Right kidney (tissue), 9 donors: ENCODE measurements at places on chromosomes 5 and 9.

- DNase-seq, result peak; percentile 56
Measured at GRCh38 chr5:177984584-177985206, 11.3 kb downstream of the PROP1 start.

GRCh38 chr5:165187815-165188214 lies 1682.4 kb downstream of the MAT2B start:
- DNase-seq, result no peak

- peak; percentile 6 for DNase-seq
Measured at GRCh38 chr9:104386425-104387069, 117.5 kb upstream of the OR13F1 start.

- DNase-seq, result no peak
Measured at GRCh38 chr5:77282337-77283027, 72.0 kb downstream of the PDE8B start.

GRCh38 chr9:119298076-119298853 lies 71.0 kb downstream of the BRINP1 start:
- no peak for DNase-seq

- DNase-seq, result no peak
Measured at GRCh38 chr5:177509991-177510566, 453 bp upstream of the DOK3 start.

DNA sequence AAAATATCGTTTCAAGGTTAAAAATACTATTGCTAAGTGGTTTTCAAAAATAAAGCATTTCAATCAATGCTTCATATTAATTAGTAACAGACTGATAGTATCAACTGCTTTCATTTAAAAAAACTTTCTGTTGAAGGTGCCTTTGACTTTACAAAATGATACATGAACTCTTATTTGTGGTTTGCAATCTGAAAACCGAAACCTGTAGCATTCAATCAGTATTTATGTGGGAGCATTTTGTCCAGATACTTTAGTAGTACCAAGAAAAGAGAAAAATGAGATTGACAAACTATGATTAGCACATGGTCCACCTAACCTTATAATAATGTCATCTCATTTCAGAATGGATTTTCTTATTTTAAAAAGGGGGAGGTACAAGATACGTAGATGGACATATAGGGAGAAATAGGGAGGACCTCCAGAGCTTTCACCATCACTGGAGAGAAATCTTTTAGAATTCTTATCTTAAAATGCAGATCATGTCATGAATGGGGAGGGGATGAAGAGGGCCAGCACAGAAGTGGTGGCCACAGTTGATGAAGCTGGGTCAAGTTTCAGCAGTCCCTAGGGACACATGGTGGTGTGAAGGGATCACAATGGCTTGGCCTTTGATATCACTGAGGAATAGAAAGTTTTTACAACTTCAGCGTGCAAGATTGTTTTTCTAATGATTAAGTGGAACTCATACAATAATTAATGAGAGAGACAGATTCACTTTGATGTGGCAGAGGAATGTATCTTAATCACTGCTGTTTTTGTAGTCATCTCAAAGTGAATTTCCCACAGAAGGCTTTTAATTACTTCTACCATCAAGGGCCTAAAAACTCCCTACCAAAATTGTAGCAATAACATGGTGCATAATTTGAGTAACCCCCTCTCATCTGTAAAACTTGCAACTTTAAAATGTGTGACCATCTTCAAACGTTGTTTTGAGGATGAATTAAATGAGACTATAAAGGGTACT lies 322.3 kb upstream of the EDIL3 start:
- no peak for DNase-seq

DNA sequence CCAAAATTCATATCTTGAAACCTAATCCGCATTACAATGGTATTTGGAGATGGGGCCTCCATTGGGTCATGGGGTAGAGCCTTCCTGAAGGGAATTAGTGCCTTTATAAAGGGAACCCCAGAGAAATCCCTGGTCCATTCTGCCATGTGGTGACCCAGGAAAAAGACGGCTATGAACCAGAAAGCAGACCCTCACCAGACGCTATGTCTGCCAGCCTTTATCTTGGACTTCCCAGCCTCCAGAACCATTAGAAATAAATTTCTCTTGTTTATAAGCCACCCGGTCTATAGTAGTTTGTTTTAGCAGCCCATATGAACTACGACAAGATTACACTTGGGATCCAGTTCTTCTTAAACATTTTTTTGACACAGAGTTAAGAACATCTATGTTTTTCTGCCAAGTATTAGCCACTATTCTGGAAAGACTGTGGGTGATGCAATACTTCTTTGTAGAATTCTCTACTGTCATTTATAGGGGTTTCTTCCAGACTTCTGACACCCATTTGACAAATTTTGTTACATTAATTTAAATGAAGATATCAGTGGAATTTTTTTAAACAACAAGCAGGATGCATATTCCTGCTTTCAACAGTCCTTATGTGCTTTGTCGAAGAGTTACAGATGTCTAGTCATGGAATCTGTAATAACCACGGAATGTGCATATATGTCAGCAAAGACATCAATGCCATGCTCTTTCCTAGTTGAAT lies 572.4 kb downstream of the NR2F1-AS1 start:
- no peak for DNase-seq

- no peak for DNase-seq
Measured at GRCh38 chr5:41587668-41588067, 77.3 kb upstream of the PLCXD3 start.

- no peak for DNase-seq
Measured at GRCh38 chr5:169764018-169764378, 126.9 kb downstream of the DOCK2 start.

- no peak for DNase-seq
Measured at GRCh38 chr5:1490376-1490775, 33.4 kb downstream of the LPCAT1 start.

DNA sequence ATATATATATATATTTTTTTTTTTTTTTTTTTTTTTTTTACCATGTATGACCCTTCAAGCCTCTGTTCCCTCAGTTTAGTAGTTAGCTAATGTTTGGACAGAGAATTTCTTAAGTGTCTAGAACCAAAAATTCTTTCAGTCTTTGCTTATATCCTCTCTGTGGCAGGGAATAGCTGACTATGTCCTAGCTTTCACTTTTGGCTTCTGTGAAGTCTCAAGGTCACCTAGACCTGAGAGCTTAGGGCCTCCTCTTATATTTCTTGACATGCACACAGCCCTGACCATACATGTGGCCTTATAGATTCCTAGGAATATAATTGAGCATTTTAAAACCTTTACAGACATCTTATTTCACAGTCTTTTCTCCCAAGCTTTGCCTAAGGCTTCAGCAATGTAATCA lies 930.8 kb upstream of the CDH9 start:
- DNase-seq, result no peak

DNA sequence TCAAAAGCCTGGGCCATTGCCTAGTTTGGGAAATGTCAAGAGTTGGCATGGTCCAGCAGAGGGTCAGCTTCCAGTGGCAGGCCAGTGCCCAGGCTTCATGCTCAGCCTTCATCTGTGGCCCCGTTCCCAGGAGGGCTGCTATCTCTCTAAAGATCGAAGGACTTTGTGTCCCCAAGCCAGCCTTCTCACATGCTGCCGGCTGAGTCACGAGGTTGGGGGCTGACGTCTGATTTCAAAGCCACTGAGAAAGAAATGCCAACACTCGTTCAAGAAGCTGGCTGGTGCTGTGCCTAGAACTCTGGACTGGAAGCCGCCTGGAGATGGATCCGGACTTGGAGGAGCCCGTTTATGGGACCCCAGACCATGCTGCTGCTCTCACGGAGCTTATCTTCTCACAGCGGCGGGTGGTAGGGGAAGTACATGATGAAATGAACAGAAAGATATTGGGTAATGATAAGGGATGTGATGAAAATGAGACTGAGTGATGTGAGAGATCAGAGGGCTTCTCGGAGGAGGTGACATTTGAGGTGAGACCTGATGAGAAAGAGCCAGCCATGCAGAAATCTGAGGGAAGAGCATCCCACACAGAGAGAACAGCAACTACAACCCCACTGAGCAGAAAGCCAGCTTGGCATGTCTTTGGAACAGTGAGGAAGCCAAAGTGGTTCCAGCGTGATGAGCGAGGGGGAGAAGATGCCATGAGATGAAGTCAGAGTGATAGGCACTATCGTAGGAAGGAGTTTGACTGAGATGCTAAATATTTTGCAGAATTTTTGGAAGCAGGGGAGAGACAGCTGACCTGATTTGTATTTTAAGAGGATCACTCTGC lies 54.9 kb upstream of the BOD1 start:
- peak; percentile 19 for DNase-seq

DNA sequence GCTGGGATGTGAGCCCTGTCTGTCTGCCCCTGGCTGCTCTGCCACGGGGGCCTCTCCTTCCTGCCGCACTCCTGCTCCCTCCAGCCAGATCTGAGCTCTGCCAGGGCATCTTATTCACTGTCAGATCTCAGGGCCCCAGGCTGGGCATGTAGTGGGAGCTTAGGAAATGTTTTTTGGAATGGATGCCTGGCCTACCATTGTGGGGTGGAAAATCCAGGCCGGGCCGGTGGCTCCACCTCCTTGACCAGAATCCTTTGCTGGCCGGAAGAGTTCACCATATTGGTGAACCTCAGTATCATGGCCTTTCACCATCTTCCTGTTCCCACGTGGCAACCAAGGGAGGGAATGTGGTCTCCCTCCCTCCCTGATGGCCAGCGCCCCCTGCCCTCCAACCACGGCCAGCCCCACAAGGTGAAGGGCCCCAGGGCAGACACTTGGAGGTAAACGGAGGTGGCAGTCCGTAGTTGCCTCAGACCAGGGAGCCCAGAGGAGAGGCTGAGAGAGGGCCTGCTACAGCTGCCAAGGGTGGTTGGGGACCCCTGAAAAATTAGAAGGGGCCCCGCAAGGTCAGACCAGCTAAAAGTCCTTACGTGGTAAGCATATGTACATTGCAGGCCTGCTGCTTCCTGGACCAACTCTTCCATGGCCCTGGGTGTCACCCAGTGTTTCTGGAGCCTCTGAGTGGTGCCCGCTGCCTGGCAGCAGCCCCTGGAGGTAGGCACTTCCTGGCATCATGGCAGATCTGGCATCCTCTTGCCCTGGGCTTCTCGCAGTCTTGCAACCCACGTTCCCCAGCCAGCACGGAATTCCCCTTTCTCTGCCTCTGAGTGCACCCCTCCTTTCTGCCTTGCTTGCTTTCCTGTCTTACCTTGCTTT lies 153.3 kb downstream of the RGS3 start:
- DNase-seq, result no peak
